Vagina (tissue), 2 donors: ENCODE measurements at places on chromosomes 4 and X. TPM values are rescaled to one million over a fixed set of nuclear protein-coding genes. Genes with fewer than 3 reads are reported as not detected.

The MAGEB10 gene
- not detected for total RNA-seq

The UGT2B11 gene
- not detected for total RNA-seq

DNA sequence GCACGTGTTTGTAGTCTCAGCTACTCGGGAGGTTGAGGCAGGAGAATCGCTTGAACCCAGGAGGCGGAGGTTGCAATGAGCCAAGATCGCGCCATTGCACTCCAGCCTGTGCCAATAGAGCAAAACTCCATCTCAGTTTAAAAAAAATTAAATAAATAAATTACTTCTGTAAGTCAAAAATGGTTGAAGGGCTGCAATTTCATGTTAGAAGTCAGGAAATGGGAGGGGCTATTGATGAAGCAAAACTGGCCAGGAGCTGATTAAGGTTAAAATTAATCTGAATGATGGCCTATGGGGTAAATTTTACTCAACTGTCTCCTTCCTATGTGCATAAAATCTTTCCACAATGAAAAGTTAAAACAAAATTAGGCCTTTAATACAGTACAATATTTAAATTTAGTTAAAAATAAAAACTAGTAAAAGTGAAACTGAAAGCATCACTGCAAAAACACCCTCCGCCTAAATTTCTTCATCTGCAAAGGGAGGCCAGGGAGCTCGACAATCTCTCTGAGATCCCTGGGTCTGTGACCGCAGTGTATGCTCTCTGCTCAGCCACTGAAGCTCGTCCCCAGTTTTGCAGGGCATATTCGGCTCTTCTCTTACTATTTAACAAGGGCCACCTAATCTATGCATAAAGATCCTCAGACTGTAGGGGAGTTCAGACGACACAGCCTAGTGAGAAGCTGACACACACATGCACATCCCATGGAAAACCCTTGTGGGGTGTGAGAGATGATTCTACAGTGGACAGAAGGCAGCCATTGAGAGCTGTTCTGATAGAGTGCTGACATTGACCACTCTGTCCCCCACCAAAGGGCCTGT is 57.2 kb downstream of the IRF2 start:
- peak overlapping the region; percentile 82 for H3K27ac ChIP-seq
- DNase-seq = no peak
- H3K36me3 ChIP-seq = no peaks in the 10 kb centered on the region

DNA sequence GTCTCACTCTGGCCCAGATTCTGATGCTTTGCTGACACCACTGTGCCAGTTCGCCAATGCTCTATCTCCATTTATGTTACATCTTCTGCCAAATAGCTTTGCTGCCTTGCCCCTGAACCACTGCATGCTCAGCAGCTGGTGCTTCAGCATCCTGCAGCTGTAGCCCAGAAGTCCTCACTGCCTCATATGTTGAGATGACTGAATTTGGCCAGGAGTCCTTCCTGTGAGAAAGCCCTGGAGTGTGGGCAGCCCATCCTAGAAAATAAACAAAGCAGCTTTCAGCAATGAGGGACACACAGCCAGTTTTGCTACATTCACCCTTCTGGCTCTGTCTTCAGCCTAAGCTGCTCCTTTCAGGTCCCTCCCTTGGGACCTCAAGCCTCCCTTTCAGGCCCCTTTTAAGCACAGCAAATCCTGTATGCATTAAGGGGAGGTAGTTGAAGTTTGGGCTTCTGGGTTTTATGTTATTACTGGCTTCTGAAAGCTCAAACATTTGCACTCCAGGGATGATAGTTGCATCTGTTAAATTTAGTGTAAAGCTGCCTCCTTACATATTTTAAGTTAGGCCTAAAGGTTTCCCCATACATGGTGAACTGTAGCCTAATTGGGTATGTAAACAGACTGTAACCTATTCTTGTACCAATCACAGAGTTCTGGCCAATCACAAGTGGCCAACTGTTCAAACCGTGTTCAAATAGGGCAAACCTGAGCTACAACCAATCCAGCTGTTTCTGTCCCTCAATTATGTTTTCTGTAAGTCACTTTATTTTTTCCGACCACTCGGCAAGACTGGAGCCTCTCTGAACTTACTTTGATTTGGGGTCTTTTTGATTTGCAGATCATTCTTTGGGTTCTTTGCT is 2.1 kb upstream of the TMEM165 start:
- no peak overlapping the region for H3K27ac ChIP-seq
- H3K36me3 ChIP-seq = no peaks in the 10 kb centered on the region
- H3K27me3 ChIP-seq = no peaks in the 10 kb centered on the region
- no peak for DNase-seq

- no peak overlapping the region for H3K27ac ChIP-seq
- H3K27me3 ChIP-seq = no peaks in the 10 kb centered on the region
- H3K4me3 ChIP-seq = no peak overlapping the region
Measured at GRCh38 chrX:97126020-97126419, 242.3 kb downstream of the RPA4 start.

GRCh38 chrX:105315248-105315647 is 94.8 kb upstream of the TEX13A start:
- no peak overlapping the region for H3K4me3 ChIP-seq
- no peaks in the 10 kb centered on the region for H3K36me3 ChIP-seq
- no peak for DNase-seq
- H3K27ac ChIP-seq = no peak overlapping the region
- H3K27me3 ChIP-seq = no peaks in the 10 kb centered on the region

DNA sequence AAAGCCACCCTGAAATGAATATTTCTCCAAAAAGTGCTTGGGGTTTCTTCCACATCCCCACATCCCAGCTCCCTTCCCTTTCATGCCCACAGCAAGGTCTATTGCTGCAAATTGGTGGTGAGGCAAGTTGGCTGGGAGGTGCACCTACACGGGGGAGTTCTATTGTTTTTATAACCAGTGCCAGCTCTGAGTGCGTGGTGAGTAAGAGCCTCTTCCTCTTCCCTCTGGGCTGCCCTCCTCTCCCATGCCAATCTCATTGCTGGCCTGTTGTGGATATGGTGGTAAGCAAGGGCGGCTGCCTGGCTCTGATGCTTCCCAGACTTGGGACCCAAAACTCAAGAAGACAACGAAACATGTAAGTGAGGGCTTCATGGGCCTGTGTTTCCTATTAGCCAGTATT is 204.3 kb downstream of the SHROOM3 start:
- DNase-seq = no peak
- H3K27ac ChIP-seq = no peak overlapping the region
- H3K27me3 ChIP-seq = no peaks in the 10 kb centered on the region
- no peak overlapping the region for H3K4me3 ChIP-seq
- H3K4me1 ChIP-seq = no peaks in the 10 kb centered on the region
- no peaks in the 10 kb centered on the region for H3K36me3 ChIP-seq

DNA sequence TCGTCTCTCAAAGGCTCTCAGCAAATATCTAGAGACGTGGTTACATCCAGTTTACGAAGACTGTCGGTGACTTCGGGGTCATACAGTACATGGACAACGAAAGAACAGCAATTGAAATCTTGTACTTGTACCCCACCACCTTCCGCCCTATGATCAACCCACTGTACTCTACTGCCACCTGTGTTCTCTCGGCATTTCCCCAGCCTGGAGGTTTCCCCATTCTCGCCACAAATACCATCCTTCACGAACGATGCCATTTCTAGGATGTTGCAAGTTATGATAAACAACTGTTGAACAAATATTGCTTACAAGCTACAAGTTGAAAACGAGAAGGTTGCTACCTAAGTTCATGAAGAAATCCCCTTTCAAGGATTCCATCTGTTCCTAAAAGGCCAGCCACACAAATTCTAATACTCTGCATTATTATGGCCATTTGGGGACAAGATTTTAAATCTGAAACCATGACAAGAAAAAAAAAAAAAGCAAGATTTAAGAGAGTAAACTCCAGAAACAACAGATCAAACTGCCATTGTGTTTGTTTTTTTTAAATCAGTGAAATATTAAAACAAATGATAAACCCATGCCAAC is 1.6 kb downstream of the APBB2 start:
- DNase-seq = no peak
- peak overlapping the region; percentile 92 for H3K27ac ChIP-seq
- peaks cover 39% of the 10 kb centered on the region for H3K4me1 ChIP-seq
- H3K36me3 ChIP-seq = no peaks in the 10 kb centered on the region

DNA sequence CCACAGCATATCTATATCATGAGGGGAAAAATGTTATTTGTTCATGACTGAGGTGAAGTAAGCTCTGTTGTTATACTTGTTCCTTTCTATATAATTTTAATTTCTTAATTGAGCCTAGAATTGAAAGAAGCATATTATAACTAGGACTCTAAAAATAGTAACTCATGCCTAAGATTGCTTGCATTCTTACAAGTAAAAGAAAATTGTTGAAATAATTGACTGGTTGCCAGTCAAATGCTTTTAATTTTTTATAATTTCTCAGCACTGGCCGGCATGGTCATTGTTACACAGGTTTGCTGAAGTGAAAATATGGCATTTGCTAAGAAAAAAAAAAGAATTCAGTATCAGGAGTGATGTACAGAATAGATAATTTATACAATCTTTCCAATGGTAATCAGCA is 104.8 kb downstream of the GASK1B start:
- H3K4me3 ChIP-seq = no peak overlapping the region
- H3K27ac ChIP-seq = no peak overlapping the region
- DNase-seq = no peak
- H3K36me3 ChIP-seq = no peaks in the 10 kb centered on the region
- H3K4me1 ChIP-seq = no peaks in the 10 kb centered on the region

DNA sequence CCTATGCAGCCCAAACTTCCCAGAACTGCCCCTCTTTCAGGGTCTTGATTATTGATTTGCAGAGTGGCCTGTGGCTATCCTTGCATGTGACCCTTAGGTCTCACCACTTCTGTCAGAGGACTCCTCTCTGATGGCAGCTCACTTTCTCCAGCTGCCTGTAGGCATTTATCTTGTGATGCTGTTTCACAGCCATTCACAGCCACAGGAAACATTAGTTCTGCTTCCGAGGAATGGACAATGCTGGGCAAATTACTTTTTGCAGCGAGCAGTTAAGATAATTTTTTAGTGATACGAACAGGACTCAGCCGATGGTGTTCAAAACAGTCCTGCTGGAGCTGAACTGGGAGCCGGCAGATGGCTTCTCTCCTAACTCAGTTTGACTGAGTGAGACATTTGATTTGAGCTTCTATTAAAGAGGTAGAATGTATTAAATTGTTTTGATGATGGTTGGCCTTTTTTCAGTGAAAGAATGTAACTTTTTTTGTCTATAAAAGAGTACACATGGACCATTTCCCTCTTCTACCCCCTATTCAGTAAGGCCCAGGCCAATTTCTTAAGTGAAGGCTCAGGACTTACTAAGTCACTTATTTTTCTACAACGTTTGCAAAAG is 58.4 kb upstream of the TMEM150C start:
- H3K27ac ChIP-seq = no peak overlapping the region
- no peak for DNase-seq
- no peaks in the 10 kb centered on the region for H3K27me3 ChIP-seq
- H3K4me3 ChIP-seq = no peak overlapping the region
- H3K36me3 ChIP-seq = no peaks in the 10 kb centered on the region

- peaks cover 11% of the 10 kb centered on the region for H3K4me1 ChIP-seq
- DNase-seq = no peak
- H3K27me3 ChIP-seq = no peaks in the 10 kb centered on the region
- no peaks in the 10 kb centered on the region for H3K36me3 ChIP-seq
- no peak overlapping the region for H3K27ac ChIP-seq
- no peak overlapping the region for H3K4me3 ChIP-seq
Measured at GRCh38 chr4:122783301-122784215, 43.1 kb upstream of the FGF2 start.

DNA sequence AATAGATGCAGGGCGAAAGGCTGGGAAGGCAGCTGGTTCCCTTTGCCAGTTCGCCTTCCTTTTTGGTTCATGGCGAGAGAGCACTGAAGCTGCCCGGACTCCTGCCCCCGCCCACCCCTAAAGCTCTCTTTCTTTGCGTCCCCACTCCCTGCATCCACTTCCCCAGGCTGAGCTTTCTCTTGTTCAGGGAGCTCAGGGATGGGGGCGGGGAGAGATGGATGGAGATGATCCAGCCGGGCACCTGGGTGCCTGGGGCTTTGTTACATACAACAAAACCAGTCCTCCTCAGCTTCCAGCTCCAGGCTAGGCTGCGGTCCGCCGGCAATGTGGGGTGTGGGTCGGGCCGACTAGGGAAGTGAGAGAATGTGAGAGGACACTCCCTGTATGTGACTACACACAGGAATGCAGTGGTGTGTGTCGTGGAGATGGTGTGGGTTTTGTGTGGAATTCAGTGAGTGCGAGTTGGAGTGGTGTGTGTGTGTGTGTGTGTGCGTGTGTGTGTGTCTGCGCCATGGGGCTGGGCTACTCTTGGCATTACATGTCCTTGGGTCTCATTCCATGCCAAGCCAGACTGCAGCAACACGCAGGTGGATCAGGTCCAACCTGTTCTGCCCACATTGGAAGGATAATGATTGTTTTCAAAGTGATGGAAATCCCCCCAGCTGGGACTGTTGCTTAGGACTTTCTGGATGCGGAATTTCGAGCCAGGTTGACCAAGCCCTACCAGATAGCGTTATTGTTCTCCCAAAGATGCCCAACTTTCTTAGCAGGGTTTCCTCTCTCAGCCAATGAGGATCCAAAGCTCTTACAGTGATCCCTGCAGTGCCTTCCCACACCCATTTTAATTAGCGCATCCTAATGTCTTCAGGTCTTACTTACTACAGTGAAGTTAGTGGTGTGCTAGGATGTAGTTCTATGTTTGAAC is 149.4 kb upstream of the CHRDL1 start:
- H3K36me3 ChIP-seq = no peaks in the 10 kb centered on the region
- H3K27me3 ChIP-seq = no peaks in the 10 kb centered on the region
- H3K27ac ChIP-seq = no peak overlapping the region
- H3K4me1 ChIP-seq = no peaks in the 10 kb centered on the region

DNA sequence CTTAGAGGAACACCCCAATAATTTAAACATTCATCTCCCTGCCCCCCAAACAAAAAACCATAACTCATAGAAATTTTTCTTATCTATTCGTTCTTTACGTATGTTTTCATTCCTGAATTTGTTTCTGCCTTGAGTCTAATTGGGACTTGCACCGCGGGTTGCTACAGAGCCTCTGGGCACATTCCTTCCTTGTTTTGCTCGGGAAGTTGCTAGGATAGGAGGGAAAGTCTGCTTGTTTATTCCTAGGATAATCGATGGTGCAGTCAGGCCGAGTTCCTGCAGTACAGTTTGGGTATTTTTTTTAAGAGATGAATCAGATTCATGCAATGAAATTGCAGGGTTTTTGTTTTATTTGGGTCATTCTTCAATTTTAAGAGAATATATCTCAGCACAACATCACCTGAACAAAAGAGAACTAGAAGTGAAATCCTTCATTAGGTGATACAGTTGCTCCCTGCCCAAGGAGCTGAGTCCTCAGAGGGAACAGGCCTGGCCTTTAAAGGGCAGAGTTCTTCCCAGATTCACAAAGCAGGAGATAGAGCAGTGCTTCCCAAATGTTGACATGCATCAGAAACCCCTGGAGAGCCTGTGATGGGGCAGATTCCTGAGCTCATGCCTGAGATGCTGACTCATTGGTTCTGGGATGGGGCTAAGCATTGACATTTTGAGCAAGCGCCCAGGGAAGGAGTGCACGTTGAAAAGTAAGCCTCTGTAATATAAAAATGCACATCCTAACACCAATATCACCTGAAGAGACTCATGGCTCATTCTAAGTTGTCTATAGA is 114.9 kb upstream of the FAM9B start:
- no peaks in the 10 kb centered on the region for H3K27me3 ChIP-seq
- H3K4me3 ChIP-seq = no peak overlapping the region
- H3K4me1 ChIP-seq = no peaks in the 10 kb centered on the region
